NCI-H1048 (cell line): ENCODE measurements at places on chromosomes 11 and 22.

- no peak for DNase-seq
Observed at GRCh38 chr11:113308601-113309000, 5.8 kb upstream of the TTC12 start.

DNA sequence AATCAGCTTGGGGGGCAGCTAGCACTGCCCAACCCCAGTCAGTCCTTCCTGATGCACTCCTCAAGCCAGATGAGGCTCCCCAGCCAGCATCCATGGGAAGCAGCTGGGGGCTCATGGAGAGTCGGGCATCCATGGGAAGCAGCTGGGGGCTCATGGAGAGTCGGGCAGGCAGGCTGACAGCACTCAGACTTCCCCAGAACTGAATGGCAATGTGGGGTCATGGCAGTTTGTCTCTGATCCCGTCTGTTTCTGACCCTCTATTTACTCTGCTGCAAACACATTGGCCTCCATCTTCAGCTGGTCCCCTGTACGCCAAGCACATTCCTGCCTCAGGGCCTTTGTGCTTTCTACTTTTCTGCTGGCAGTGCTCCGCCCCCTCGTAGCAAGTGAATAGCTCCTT is 314.8 kb downstream of the NTM start:
- DNase-seq: no peak

DNA sequence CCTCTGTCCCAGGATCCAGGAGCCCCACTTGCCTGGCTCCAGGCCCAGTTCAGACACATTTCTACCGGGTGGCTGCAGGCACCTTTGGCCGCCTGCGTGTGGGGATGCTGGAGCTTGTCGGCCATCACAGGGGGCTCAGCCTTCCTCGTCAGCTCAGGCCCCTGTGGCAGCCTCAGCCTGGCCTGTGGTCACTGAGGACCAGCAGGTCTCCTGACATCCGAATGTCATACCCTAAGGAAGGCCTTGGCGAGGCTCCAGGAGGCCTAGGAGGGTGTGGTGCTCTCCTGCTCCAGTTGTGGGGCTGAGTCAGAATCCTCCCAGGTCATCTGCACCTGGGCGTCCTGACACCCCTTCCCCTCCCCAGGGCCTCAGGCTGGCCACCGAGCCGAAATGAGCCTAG is 14.9 kb upstream of the SOX10 start:
- no peak for DNase-seq

DNA sequence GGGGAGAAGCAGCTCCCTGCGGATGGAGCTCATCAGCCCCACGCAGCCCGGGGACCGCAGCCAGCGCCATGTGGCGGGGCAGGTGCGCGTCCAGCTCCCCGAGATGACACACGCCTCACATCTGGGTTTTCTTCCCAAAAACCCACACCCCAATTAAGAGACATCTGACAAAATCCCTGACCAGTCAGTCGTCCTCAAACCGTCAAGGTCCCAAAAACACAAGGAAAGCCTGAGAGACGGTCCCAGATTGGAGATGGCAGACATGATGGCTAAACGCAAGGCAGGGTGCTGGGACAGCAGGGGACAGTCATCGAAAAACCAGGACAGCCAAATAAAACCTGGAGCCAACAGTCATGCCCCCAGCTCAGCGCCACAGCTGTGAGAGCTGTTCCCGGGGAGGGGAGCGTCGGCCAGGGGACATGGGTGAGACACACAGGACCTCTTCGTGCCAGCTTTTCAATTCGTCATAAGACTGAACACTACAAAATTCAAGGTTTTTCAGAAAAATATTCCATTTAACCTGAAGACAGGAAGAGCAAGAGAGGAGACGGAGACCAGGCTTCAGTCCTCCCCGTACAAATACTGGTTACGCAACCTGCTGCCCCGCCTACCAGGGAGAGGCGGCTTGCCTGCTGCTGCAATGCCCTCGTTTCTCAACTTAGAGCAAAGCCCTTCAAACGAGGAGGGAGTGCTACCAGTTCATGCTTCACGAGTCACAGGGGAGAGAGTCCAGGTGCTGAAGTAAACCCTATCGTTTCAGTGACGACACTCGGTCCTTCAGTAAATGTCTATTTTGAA is 10.5 kb downstream of the TOLLIP start:
- DNase-seq: no peak

DNA sequence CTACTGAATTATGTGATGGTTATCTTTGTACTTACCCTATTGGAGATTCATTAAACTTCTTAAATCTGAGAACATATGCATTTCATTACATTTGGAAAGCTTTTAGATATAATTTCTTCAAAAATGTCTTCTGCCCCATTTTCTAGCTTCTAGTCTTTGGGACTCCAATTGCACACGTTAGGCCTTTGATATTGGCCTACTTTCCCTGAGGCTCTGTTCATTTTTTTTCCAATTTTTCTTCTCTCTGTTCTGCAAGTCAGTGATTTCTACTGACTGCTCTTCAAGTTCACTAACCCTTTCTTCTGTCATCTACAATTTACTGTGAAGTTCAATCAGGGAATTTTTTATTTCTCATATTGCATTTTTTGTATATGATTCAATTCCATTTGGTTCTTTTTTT is 43.0 kb downstream of the FZD4 start:
- DNase-seq: no peak

DNA sequence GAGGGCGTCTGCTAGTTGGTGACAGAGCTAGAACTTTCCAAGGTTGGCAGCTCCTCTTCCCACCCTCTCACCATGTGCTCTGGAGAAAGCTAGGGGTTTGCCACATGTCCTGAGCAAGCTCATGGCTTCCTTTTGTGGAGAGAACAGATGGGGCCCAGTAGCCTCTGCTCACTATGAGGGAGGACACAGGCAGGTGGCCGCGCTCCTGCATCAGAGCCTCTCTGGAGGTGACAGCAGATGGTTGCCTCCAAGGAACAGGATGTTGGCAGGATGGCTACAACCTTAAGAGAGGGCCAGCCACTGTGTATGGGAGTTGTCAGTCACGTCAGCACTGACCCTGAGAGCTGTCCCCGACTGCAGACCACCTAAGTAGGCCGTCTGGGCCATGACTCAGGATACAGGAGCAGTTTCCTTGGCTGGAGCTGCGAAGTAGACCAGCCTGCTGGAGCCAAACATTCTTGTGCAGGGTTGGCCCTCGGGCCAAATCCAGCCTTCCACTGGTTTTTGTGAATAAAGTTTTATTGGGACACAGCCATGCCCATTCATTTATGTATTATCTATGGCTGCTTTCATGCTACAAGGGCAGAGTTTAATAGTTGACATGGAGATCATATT is 28.0 kb downstream of the SGSM1 start:
- no peak for DNase-seq

GRCh38 chr22:19035474-19036228 is 86.6 kb downstream of the DGCR2 start:
- no peak for DNase-seq

GRCh38 chr11:10441652-10442503 is 13.2 kb upstream of the AMPD3 start:
- DNase-seq: no peak

DNA sequence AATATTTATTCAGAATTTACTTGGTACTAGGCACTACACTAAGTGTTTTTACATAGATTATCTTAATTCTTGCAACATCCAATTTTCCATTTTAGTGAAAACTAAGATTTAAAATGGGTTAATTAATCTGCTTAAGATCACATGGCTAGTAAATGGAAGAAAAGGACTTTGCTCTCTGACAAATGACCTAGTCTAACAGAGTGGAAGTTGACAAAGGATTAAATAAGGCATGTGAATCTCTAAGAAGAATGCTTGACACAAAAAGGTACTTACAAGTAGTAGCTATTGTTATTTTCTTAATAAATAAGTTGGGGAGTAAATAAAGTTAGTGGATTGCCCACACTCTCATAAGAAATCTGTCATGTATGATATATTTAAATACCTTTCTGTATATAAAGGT is 584.8 kb downstream of the DLG2 start:
- DNase-seq: no peak

- no peak for DNase-seq
Observed at GRCh38 chr11:60777106-60777505, 8.0 kb upstream of the MS4A10 start.

DNA sequence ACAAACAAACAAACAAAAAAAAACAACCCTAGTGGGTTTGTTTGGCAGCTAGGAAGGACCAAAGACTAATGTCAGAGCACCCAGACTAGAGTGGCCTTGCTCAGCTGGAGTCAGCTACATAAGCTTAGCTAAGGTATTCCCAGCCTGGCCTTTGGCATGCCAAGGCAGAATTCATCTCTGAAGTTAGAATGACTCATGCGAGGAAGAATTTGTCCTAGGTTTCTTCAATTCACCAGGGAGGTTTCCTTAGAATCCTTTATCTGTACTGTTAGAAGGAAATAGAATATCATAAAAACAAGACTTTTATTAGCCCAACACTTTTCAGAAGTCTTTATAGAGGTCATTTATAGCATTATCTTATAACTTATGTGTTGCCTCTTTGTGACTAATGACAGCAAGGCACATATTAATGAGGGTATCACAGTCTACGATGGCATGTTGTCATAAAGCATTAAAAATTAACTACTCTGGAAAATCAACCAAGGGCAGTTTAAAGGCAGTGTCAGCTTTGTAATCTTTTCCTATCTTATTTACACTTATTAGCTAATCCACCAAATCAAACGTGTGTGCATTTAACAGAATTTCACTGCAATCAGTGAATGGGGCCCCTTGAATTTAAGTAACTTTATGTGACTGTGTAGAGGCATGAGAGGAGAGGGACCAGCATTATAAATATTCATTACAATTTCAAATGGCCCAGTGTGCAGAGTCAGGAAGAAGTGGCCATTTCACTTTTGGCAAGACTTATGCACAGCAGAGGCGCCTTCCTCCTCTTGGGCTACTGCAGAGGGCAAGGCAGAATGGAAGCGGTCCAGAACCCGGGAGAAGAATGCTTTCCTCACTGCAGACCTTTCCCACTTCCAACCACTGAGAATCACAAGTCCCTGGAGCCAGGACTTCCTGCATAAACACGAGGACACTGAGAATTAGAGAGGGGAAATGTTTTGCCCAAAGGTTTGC is 36.3 kb downstream of the SLC5A1 start:
- DNase-seq: no peak

GRCh38 chr11:62726156-62726914 is 922 bp downstream of the HNRNPUL2 start:
- DNase-seq: no peak

GRCh38 chr11:6531267-6531752 is 34.2 kb downstream of the DNHD1 start:
- no peak for DNase-seq

DNA sequence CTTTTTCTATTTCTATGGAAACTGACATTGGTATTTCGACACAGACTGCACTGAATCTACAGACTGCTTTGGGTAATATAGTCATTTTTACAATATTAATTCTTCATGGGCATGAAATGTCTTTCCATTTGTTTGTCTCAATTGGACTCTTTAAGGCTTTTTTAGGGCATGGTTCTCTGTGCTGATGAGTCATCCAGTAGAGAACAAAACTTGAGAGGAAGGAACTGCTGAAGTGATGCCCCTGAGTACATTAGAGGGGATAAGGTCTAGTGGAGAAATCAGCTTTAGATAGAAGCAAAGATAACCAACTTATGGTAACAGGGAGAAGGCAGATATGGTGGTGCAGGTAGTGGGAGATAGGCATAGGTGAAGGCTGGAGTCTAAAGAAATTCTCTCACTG is 25.1 kb downstream of the TSG101 start:
- DNase-seq: no peak

GRCh38 chr22:38831166-38831945 is 12.5 kb downstream of the NPTXR start:
- DNase-seq: no peak

DNA sequence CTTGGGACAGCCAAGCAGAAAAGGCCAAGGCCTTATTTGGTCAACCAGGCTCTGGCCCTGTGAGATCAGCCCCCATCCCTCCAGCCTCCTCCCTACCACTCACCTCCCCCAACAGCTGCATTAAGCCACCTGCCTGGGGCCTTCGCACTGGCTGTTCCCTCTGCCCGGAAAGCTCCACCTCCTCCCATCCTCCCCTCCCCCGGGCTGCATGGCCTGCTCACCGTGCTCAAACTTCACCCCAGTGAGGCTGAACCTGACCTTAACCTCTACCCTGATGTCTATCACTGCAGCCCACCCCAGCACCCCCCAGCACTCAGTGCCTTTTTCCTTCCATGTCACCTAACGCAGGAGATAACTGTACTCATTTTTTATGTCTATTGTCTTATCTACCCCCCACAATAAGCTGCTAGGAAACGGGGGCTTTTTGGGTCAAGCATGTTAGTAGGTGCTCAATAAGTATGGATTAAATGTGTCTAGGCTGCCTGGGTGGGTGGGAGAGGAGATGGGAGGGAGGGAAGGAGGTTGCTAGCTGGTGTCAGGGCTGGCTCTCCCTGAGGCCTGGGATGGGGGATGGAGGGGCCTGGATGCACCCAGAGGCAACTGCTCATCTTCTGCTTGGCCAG is 912 bp downstream of the PTPRCAP start:
- DNase-seq: no peak

DNA sequence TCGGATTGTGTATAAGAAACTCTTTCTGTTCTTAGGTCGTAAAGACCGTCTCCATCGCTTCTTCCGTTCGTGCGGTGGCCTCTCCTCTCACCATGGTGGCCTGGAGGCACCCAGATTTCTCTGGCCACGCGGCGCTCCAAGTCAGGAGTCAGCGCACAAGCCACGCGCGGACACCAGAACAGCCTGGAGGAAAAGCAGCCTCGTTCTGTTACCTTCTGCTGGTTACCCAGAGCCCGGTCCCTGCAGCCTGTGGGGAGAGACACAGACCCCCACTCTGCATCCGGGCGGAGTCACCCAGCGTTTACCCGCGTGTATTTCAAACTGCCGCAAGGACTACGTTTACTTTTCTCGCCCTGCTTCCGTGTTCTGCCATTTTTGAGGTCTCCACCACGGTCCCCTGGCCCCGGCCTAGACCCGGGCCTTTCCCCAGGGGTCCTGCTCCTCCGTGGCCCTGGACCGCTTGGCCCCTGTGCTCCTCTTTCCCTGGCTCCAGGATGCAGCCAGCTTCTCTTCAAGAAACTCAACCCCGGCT is 776.1 kb downstream of the BRD1 start:
- no peak for DNase-seq

DNA sequence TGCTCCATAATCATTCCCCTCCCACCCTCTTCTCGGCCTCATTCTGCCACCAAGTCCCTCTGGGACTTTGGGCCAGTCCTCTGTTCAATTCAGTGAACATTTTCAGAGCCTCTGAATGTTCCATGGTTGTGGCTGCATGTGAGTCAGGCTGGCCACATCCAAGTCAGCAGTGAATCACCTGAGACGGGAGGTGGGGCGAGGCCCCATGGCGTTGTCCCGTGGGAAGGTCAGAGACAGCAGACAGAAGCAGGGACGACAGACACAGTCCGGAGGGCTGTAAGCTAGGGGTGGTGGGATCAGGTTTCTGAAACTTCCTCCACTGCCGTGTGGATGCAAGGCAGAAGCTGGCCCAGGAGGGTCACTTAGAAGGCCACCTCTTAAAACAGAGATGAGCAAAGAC is 324.8 kb downstream of the MN1 start:
- DNase-seq: no peak

- DNase-seq: no peak
Observed at GRCh38 chr22:44396021-44396726, 83.4 kb upstream of the SHISAL1 start.

GRCh38 chr22:19463008-19463407 is 15.5 kb upstream of the C22orf39 start:
- DNase-seq: no peak

GRCh38 chr11:91489989-91490388 is 734.6 kb upstream of the FAT3 start:
- DNase-seq: no peak
